ENCODE measurements at places on chromosomes 5 and 9.
A peak's percentile ranks its signal among the peaks of the same experiment; 100 is the strongest.

DNA sequence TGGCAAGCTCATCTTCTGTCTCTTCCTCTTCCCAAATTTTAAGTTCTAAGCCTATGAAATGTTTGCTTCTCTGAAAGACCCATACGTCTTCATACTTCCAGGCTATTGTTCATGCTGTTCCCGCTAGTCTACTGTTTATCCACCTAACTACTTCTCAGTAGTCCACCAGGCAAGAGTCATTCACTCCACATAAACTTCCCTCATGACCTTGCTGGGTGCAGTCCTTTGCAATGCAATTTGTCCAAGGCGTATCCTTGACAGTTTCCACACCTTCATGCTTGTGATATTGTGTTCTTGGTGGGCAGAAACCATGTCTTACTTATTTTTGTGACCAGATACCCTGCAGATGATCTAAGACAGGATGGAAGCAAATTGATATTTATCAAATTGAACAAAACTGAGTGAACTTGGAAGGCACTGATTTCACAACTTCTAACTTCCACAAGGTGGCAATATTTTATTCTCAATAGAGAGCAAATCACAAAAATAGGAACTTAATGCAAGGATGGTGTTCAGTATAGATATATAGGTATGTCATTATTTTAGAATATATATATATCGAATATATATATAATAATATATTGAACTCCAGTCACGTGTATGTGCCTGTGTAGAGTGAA, 30.3 kb downstream of the TYRP1 start:
- no peak for DNase-seq

DNA sequence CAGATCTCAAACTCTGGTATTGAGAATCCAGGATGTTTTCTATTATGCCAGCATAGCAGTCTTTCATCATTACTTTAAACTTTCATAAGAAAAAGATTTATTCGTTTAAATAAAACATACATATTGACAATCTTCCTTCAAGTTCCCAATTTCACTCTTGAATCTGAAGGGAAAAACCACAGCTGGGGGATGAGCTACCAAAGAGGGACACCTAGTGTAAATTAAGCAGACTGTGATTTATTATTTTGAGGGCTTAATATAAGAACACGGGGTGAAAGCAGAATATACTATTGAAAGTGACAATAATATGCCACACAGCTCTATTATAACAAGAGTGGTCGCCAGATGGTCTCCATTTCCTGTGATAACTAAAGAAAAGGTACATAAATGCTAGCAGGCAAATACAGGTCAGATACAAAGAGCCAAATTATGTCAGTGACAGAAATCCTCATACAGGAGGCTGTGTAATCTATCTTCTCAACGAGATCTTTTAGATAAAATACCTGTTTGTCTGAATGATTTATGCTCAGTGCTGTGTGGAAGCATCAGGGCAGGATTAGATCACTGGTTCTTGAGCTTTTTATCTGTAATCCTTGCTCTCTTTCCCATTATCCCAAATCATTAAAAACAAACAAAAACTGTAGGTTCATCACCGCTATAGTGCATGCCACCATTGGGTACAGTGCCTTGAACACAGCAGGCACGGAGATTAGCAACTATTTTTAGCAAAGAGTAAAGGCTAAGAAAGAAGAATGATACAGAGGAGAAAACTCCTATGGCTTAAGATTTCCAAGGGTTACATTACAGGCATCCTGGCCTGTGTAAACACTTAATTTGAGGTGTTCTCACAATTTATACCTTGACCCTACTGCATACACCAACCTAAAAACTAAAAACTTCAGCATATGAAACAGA, 116.6 kb downstream of the DROSHA start:
- DNase-seq = no peak

GRCh38 chr5:41924872-41925554, at the start of gene FBXO4:
TSS of gene FBXO4 (plus strand) at chr5:41925281. CDS start at chr5:41925310, 29 bp downstream.
- peak; percentile 82 for DNase-seq

DNA sequence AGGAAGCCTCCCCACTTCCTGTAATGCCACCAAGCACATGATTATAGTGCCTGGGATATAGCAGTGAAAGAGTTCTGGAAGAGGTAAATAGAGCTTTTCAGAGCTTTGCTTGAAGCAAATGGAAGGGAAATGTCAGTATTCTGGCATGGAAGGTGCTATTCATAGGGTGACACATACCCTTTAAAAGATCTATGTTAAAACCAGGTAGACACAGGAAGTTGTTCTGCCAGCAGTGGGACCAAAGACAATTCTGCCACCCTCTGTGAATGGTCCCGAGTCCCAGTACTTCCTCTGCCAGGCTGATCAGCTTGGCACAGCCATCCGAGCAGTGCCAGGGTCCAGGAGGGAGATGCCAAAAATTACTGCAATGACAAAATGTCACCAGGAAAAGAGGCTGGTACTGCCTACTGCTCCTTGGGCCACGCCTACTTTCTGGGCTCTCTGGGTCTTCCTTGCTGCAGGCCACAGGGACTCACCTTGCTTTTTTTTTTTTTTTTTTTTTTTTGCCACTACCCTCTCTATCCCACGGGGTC, 26.7 kb downstream of the GARNL3 start:
- no peak for DNase-seq

GRCh38 chr9:118533850-118534249, 829.6 kb downstream of the TLR4 start:
- DNase-seq = no peak

DNA sequence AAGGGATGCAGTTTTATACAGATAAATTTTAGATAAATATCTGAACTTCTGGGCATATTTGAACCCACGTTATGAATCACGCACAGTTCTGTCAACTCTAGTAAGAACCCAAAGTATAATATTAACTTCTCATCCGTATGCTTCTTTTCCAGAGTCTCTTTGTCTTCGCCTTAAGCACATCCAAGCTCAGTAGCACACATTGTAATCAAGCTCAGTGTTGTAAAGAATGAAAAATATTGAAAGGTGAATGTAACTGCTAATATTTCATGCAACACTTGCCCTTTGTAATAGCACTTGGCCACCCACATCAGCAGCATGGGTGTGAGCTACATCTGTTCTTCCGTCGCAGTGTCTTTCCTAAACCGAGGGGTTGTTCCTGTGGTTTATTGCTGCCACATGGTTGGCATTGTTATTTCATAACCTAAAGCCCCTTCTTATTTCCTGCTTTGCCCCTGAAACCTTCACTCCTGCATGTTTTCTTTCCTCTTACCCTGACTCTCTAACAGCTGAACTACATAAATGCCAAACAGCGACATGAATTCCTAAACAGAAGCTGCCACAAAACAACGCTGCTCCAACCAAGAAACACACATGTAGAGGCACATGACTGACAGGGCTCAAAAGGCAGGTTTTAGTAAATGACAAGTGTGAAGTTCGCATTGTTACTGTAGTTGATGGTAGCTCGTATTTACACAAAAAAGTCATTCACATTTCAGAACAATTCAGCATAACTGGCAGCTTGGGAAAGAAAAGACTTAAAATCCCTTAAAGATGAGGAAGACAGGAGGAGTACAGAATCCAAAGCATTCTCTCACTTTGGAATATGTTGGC, 190.1 kb upstream of the MEF2C start:
- DNase-seq = no peak

- no peak for DNase-seq
These were observed 3.2 kb upstream of the SRP19 start for GRCh38 chr5:112857866-112858265.

GRCh38 chr5:159405611-159406031, 75.3 kb upstream of the IL12B start:
- peak; percentile 35 for DNase-seq

- no peak for DNase-seq
These were observed 29.0 kb upstream of the PAPPA start for GRCh38 chr9:116124472-116125040.

- no peak for DNase-seq
These were observed 9.0 kb downstream of the ABHD17B start for GRCh38 chr9:71901695-71902597.

DNA sequence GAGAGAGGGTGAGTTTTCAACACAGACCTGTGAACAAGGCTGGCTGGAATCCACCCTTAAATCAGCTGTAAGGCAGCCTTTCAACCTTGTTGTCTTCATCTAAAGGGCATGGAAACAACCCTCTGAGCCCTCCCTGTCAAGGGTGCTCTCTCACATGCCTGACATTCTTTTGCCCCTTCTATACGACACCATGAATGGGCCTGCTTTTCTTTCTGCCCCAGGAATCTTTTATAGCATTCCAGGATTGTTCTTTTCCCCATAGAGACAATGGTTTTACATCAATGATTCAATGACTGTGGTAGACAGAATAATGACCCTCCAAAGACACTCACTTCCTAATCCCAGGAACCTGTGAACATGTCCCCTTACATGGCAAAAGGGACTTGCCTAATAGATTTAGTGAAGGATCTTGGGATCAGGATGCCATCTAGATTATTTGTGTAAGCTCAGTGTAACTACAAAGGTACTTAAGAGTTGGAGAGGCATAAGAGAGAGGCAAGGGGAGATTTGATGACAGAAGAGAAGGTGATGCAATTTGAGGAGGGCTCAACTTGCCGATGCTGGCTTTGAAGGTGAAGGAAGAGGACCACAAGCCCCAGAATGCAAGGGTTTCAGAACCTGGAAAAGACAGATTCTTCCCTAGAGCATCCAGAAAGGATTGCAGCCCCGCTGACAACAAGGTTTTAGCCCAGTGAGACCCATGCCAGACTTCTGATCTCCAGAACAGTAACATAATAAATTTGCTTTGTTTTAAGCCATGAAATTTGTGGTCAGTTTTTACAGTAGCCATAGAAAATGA, 29.2 kb upstream of the HMHB1 start:
- no peak for DNase-seq

DNA sequence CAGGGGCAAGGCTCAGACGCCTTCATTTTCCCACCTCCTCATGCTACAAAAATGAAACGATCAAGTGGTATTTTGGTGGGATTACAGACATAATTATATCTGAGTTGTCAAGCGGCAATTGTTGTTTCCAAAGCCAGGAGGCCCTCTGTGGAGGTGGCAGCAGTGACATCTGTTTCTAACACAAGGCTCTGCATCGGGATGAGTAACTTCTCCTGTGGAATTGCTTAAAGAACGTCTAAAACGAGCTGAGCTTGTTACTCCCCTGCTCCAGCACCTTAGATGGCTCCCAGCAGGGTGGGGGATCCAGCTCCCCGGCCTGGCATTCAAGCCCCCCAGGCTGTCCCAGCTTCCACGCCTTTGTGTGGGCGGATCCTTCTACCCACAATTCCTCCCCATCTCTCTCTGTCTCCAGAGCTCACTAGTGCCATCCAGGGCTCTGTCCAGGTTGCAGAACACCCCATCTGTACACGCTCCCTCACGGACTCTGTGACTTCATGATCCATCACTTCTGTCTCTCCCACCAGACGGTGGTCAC, 36.8 kb downstream of the DAB2IP start:
- DNase-seq = no peak

DNA sequence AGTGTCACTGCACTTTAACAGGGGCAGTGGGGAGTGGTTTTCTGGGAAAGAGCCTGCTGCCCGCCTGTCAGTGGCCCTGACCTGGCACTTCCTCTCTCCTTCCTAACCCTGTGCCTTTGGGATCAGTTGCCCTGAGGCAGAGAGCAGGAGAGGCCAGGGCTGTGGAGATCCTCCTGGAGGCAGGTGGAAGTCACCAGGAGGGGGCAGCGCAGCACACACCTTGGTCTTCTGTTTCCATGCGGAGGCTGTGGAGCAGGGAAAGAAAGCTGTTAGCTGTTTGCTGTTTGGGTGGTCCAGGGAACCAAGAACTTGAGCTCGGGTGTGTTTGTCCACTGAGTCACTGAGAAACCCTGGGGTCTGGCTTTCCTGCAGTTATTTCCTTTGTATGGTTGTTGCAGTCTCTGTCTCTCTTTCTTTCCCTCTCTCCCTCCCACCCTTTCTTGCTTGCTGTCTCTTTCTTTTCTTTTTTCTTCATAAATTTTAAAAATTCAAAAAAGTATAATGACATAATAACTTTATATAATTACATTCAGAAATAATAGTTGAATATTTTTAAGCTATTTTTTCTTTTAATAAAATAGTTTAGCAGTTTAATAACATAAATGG, 28.1 kb downstream of the NTRK2 start:
- no peak for DNase-seq

Data from activated B cell treated with CpG ODN at 0.5 μM for 24 hours (primary cell).